NCI-H1694 (cell line): ENCODE measurements at places on chromosomes 3 and 15.

DNA sequence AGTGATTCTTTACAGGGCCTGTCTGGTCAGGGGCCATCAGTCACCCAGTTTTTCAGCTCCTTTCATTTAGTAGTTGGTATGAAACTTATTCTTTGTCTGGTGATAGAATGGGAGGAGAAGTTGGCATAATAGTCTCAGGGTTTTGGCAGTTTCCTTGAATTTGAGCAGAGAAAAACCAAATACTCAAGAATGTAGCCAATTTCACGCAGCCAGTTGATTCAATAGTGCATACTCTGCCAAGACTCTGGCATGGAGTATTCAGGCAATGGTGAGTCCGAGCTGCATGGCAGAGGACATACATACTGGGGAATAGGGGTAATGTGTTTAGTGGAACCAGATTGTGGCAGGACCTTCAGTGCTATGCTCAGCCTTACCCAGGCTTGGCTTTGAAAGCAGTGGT lies 118.3 kb downstream of the GALK2 start:
- no peak for DNase-seq

DNA sequence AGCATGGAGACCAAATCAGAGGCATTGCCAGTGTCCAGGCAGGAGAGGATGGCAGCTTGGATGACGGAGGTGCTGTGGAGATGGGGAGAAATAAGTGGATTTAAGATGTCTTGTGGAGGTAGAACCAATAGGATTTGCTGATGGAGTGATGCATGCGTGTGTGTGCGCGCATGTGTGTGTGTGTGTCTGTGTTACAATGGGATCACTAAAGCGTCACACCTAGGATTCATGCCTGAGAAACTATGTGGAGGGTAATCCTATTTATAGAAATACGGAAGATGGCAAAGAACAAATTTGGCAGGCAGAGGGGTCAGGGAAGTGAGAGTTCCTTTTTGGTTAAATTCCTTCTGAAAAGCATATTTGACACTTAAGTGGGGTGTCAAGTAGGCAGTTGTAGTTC lies 64.8 kb upstream of the ARL8B start:
- no peak for DNase-seq

GRCh38 chr15:66827039-66827697 lies 125.1 kb downstream of the SMAD6 start:
- DNase-seq, result no peak

DNA sequence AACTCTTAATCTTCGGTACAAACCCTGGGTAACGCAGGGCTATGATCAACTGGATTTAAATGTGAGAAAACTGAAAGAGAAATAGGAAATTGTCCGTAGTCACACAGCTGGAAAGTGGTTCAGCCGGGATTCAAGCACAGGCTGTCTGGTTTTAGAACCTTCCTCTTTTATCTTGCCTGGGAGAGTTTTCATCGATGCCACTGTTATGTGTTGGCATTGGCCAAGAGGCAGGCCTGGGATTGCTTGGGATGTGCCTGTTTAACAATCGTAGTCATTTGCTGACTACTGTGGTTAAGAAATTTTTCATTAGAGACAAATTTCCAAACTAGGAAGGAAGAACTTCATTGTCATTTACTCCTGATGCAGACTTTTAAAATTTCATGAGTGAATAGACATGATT lies 4.3 kb downstream of the MCTP2 start:
- no peak for DNase-seq

DNA sequence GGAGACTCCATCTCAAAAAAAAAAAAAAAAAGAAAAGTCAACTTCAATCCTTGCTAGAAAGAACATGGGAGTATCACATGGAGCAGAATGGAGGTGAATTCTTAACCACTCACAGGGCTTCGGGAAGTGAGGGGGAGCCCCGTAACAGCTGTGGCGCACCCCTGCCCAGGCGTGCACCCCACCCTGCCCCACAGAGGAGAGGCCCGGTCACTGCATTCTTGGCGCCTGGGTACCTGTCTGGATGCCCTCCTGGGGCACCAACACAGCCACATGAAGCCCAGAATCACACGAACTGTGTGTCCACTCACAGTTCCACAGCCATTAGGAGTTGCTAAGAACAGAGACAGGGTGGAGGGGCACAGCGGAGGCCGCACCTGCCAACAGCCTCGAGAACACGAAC lies 51.8 kb downstream of the NIPA2 start:
- no peak for DNase-seq

GRCh38 chr3:141279077-141279967 lies 47.7 kb downstream of the PXYLP1 start:
- DNase-seq, result peak; percentile 51

- DNase-seq, result no peak
Measured at GRCh38 chr15:71096676-71097075, 18.6 kb upstream of the THSD4 start.

DNA sequence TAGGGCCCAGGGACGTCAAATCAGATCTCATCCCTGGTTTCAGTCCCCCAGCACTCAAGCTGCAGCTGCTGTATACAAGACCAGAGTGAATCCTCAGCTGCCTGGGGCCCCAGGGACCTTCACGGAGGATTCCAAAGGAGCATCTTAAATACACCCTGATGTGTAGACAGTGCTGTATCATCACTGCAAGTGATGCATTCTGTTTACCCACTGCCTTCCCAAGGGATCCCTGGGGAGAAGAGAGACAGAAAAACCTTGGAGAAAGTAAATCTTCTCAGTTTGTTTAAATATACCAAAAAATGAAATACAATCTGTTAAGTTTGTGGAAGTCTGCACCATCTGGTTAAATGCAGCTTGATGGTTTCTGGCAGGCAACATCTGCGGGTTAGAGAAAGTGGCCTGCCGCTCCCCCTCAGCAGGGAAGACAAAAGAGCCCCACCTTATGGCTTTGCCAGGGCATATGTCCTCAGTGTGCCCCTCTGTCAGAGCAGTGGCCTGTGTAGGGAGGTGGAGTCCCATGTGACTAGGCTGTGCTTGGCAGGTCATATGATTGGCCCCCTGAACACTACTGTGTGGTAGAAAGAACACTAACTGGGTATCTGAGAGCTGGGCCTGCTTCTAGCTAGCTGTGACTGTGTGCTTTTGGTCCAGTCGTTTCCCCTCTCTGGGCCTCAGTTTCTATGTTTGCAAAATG lies 222.2 kb upstream of the TRIM42 start:
- DNase-seq, result peak; percentile 82

DNA sequence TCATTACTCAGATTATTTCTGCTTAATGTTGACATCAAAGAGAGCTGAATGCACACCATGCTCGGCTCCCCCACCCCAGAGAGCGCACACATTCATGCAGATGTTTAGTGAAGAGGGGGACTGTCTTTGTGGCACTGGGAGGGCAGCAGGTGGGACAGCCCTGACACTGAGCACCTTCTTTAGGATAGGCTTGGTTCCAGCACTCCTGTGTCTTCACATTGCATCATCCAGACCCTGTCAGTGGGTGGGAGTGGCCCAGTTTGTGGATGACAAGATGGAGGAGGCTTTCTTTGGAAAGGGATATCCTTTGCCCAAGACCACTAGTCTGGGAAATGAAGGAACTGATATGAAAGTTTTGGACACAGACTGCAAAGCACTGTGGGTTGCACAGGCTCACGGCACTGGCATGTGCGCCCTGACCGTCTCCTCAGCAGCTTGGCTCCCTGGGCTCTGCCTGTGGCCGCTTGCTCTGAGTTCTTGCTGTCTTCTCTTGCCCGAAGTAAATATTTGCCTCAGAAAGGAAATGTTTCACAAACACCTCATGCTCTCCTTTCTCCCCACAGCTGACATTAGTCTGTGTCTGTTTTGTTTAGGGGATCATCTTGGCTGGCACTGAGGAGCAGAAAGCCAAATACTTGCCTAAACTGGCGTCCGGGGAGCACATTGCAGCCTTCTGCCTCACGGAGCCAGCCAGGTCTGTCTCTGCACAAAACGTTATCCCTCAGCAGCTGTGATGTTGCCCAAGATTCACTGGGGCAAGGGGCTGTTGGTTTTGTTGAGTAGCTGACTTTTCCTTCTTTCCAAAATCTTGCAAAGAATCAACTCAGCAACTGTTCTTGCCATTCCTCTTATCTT lies 16.6 kb downstream of the ACAD9 start:
- DNase-seq, result no peak

DNA sequence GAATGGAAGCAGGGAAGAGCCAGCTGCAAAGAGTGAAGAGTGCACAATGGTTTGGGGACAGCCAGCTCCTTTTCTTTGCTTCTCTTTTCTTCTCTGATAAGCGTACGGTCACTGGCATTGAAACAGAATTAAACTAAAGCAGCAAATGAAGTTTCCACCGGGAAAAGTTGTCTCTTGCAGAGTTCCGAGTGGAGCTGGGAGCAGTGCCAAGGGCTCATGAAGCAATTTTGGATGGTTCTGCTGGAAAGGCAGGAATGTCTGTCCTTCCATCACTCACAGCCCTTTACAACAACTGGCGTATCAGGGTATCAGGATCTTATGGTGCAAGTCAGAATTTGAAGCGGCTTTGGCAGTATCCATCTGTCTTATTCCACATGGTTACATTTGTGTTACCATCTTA lies 1042.9 kb downstream of the NTRK3 start:
- no peak for DNase-seq

GRCh38 chr3:15409239-15409638 lies 18.1 kb downstream of the METTL6 start:
- no peak for DNase-seq
